ENCODE measurements at places on chromosomes 7 and 10.

- DNase-seq, result no peak
Measured at GRCh38 chr10:30902621-30903396, 128.9 kb downstream of the ZNF438 start.

DNA sequence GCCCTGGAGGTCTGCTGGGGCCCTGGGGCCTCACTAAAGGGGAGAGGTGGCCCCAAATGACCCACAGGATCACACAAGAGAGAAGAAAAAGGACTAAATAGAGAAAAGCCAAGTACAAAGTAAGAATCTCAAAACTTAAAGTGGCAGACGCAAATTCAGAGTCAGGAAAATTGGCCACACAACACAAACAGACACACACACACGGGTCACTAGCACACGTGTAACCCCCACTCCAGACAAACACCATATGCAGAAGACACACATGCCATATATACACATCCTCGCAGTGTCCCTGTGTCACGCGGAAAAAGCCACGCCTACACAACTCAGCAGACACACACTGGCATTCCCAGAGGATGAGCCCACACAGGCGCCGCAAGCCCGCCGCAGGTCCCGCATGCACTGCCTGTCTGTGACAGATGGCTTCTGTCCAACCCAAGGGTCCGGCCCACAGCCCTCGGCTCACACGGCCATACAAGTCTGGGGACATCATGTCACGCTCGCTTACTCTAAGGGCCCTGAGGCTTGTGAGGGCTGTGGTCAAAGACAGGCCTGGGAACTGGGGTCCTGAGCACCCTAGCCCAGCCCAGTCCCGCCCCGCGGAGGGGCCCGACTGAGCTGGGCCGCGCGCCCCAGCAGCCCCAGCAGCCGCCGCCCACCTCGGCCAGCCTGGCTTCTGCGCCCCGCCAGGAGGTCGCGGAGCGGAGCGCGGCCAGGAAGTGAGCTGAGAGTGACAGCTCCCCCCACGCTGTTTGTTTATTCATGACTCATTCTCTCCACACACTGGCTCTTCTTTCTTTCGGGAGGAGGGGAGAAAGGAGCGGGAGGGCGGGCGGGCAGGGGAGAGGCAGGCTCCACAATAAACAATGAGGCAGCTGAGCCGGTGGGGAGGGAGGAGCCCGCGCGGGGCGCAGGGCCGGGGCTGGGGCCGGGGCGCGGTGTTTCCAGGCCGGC lies 95.5 kb upstream of the ZMIZ1 start:
- DNase-seq, result peak; percentile 52

- peak; percentile 73 for DNase-seq
Measured at GRCh38 chr10:31603235-31604087, 284.4 kb downstream of the ZEB1 start.

DNA sequence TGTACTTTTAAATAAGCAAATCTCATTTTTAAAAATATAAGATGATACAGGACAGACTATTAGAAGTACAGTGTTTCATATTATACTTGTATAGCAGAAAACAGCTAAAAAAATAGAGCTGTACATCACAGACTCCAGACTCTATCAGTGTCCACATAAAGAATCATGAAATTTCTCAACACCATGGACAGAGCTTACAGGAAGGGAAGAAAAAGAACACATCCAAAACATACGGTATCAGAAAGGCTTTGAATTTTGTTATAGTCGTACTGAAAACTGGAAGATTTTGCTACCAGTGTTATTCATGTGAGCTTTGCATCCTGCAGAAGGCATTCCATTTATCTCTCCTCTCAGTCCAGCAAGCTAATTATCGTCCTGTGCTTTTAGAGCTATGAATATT lies 183.2 kb upstream of the PTPRZ1 start:
- no peak for DNase-seq

GRCh38 chr10:59829601-59830000 lies 76.3 kb upstream of the MRLN start:
- no peak for DNase-seq

- no peak for DNase-seq
Measured at GRCh38 chr7:2726316-2727018, 38.5 kb downstream of the AMZ1 start.

GRCh38 chr7:98802088-98802780 lies 67.6 kb downstream of the TMEM130 start:
- peak; percentile 35 for DNase-seq

DNA sequence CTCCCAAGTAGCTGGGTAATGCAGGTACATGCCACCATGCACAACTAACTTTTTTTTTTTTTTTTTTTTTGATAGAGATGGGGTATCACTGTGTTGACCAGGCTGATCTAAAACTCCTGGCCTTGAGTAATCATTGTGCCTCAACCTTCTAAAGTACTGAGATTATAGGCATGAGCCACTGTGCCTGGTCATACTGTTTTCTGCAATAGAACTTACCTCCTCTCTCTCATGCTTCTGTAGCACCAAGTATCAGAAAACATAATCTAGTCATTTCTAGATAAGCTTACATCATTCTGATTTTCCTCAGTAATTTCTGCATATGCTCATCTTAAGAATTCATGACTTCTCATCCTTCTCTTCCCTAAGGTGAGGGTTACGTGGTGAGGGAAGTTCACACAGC lies 210.0 kb downstream of the IMMP2L start:
- DNase-seq, result no peak

DNA sequence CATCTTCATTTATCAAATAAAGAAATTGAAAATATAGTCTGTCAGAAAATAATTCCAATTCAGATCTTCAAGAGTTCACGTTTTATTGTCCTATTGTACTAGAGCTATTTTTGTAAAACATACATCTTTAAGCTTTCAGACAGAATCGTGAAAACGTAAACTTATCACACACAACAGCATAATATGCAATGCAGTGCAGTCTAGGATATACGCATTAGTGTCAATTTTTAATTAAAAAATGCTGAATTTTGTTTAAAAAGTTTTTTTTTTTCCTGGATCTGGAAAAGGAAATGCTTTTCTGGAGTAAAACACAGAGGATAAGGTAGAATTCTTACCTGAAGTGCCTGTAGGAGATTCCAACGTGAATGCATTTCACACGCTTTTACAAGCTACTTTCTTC lies 458.2 kb upstream of the KLF6 start:
- DNase-seq, result no peak

DNA sequence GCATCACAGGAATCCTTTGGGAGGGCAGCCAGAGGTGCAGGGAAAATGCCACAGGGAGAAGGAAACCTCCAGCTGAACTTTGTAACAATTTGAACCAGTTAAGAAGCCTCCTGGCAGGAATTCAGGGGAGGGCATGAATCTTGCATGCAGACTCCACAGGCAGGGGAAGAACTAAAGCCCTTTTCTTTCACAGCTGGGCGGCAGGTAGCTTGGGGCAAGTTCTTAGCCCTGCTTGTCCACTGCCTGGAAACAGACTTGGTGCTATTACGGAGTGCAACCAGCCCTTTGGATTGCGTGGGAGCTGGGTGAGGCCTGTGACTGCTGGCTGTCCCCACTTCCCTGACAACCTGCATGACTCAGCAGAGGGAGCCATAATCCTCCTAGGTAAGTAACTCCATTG lies 51.7 kb upstream of the ADAM12 start:
- DNase-seq, result no peak

DNA sequence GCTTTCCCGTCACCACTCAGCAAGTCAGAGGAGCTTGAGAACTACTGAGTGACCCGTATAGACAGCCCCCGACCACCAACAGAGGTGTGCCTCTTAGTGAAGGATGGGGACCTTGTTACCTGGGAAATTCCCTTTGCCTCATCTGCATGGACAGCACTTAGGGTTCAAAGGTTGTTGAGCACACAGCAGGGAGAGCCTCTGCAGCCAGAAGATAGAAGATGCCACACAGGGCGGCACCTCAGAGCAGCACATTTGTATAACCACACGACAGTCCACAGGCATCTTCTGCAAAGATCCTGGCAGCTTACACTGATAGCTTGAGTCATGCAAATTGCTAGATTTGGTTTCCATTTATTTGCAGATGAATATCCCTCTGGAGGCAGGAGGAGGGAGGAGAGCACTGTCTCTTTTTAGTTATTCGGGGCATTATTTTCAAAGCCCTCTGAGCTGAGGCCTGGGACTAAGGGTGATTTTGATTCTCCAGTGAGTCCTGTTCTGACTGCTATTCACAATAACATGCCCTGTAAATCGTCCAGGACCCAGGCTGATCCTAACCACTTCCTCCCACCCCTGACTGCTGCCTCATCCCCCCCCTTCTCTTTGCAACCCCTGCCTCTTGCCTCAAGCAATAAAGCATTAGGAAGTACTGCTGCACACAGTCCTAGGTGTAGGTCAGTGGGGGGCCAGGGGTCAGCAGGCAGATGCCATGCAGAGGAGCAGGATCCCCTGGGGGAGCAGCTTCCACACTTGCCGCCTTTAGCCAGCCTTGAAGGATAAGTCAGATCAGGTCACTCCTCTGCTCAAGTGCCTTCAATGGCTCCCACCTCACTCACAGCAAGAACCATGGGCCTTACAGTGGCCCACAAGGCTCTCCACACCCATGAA lies 24.6 kb upstream of the INMT start:
- no peak for DNase-seq

GRCh38 chr7:26398756-26399509 lies 107.3 kb downstream of the SNX10 start:
- no peak for DNase-seq

DNA sequence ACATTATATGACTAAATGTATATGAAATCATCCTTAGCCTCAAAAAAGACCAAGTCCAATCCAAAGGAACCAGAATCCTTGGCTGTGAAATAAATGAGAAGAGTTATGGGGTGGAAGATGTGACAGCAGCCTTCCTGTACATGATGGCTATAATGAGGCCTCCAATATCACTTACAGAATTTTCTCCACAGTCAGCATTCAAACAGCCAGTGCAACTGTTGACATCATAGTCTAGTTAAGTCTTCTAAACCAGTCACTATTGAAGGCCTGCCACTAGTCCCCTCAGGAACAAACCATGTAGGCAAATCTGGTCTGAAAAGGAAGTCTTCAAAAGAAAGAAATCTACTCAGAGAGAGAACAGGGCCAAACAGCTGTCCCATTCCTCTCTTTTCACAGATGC lies 219.5 kb upstream of the CCDC6 start:
- DNase-seq, result no peak

- no peak for DNase-seq
Measured at GRCh38 chr7:151553356-151553755, 33.7 kb upstream of the RHEB start.

DNA sequence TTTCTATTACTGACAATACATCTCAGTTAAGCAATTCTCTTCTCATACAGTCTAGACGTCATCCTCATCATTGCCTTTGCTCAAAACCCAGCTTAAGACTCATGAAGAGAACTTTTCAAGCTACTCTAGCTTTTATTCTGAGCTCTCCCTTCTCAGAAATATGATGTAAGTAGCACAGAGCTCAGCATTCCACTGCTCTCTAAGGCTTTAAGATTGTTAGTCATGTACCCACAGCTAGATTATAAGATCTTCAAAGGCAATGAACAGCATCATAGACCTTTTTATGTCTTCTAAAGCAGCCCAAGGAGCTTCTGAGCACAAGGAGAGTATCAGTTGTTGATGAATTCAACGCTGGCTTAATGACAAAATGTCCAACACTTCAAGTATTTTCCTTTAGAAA lies 119.3 kb downstream of the NRP1 start:
- no peak for DNase-seq

GRCh38 chr7:66257481-66257880 lies 52.3 kb downstream of the TPST1 start:
- DNase-seq, result no peak

- peak; percentile 23 for DNase-seq
Measured at GRCh38 chr10:71694567-71694968, 25.0 kb downstream of the C10orf105 start.

DNA sequence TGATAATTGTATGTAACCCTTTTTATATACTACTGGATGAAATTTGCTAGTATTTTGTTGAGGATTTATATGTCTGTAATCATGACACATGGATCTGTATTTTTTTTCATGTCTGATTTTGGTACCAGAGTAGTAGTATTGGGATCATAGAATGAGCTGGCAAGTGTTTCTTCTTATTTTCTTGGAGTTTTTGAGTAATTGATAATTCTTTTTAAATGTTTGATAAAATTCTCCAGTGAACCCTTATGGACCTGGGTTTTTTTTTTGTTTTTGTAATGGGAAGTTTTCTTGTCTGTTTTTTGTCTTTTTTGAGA lies 28.4 kb downstream of the ZNF33A start:
- no peak for DNase-seq

- no peak for DNase-seq
Measured at GRCh38 chr7:8142477-8142876, 119.5 kb downstream of the ICA1 start.

Measured in stimulated activated CD4-positive, alpha-beta T cell treated with anti-CD3 and anti-CD28 coated beads, TNF-alpha, amount 100 ng/mL, for 24 hours (primary cell).